ENCODE measurements at places on chromosomes 1 and 21. TPM values are rescaled to one million over a fixed set of nuclear protein-coding genes. Genes with fewer than 3 reads are reported as not detected.

Gene NTMT2
- not detected for total RNA-seq

Gene CFAP141
- 0.50 TPM for total RNA-seq

Gene MPZ
- 2.7 TPM for total RNA-seq

Gene MATN1
- not detected for total RNA-seq

Gene S100A14
- not detected for total RNA-seq

Gene DENND2C
- total RNA-seq: 0.11 TPM

Gene OR10Z1
- total RNA-seq: not detected

Gene PCP4
- not detected for total RNA-seq

Gene MX1
- total RNA-seq: 155 TPM

Gene TENT5C
- total RNA-seq: 8.6 TPM

Gene TEX50
- total RNA-seq: not detected

Gene PLEKHN1
- 2.2 TPM for total RNA-seq

Gene AMPD2
- total RNA-seq: 91.8 TPM

Gene LCE1E
- not detected for total RNA-seq

Gene SELL
- total RNA-seq: 517 TPM

Gene TTC39A
- total RNA-seq: not detected

Gene LCE2C
- total RNA-seq: not detected

Gene ZNF436
- 4.9 TPM for total RNA-seq

Gene NDUFS2
- 81.5 TPM for total RNA-seq

Gene DENND2D
- 203 TPM for total RNA-seq

Gene C1orf226
- total RNA-seq: not detected

Gene KCNT2
- total RNA-seq: not detected

Gene CDC42
- 398 TPM for total RNA-seq

Gene CNTN2
- total RNA-seq: not detected

Gene NCMAP
- not detected for total RNA-seq

Gene SLC25A24
- total RNA-seq: 34.3 TPM

Gene KRTAP19-3
- not detected for total RNA-seq

Gene NLRP3
- total RNA-seq: 0.18 TPM

Gene CAPN9
- not detected for total RNA-seq

Gene TRIM67
- not detected for total RNA-seq

Gene PCNX2
- 24.4 TPM for total RNA-seq

Gene SPRR4
- not detected for total RNA-seq

Gene PPIAL4G
- 0.68 TPM for total RNA-seq

Gene PLA2G2F
- total RNA-seq: not detected

Gene BLACAT1
- total RNA-seq: not detected

Gene PTGFR
- not detected for total RNA-seq

Gene SERPINC1
- 0.43 TPM for total RNA-seq

Gene HES3
- total RNA-seq: not detected

Gene THEMIS2
- 61.6 TPM for total RNA-seq

Gene MIXL1
- not detected for total RNA-seq

Gene RGL1
- 3.1 TPM for total RNA-seq

Gene RAB7B
- not detected for total RNA-seq

Gene HTR6
- total RNA-seq: not detected

Gene HPDL
- total RNA-seq: 8.3 TPM

Gene EDARADD
- 11.7 TPM for total RNA-seq

Gene TUT4
- 57.7 TPM for total RNA-seq

Gene OR6K3
- not detected for total RNA-seq

Gene GPATCH2
- 12.3 TPM for total RNA-seq

Gene S100A7A
- total RNA-seq: not detected

Gene SPRR3
- not detected for total RNA-seq

Gene QSOX1
- total RNA-seq: 28.6 TPM

Data from T-helper 2 cell treated with Interferon-gamma antibody and Interleukin-4, amounts not matched to agents 100 ng/mL and 5 ng/mL, for 36 hours (primary cell).